NCI-H1092 treated with DMSO at 0.1 percent for 48 hours (cell line): ENCODE measurements at places on chromosomes 11 and 22.
A peak's percentile ranks its signal among the peaks of the same experiment; 100 is the strongest.

DNA sequence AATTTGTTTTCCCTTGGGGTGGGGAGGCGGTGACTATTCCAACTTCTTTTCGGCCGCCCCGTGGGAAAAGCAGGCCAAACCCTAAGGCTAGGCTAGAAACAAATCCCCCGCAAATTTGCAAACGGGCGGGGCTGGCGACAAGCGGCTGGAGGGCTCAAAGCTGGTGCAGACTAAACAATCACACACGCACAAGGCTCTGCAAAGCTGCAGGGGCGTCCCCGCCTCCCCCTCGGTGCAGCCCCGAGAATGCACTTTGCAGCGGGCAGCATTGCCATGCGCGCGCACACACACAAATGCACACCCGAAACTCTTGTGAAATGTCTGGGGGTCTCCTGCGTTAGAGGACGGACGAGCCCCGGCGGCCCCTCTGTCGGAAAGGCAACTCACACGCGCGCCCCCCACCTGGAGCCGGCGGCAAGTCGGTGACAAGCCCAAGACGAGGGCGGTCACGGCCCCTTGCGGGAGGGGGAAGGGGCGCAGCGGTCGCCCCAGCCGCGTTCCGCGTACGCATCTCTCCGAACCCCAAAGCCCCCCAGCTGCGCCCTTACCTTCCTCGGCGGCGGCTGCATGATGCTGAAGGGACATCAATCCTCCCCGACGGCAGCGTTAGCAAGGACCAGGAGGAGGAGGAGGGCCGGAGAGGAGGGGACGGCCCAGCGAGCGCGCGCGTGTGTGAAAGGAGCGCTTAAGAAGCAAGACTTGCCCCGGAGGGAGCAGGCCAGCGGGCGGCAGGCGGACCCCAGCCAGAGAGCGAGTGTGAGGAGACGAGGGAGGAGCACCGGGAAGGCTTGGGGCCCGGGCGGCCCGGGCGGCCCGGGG, 600 bp downstream of the FCHSD2 start:
- DNase-seq, result peak; percentile 78

GRCh38 chr22:42811459-42811858, 45.6 kb downstream of the ARFGAP3 start:
- DNase-seq, result peak; percentile 40

DNA sequence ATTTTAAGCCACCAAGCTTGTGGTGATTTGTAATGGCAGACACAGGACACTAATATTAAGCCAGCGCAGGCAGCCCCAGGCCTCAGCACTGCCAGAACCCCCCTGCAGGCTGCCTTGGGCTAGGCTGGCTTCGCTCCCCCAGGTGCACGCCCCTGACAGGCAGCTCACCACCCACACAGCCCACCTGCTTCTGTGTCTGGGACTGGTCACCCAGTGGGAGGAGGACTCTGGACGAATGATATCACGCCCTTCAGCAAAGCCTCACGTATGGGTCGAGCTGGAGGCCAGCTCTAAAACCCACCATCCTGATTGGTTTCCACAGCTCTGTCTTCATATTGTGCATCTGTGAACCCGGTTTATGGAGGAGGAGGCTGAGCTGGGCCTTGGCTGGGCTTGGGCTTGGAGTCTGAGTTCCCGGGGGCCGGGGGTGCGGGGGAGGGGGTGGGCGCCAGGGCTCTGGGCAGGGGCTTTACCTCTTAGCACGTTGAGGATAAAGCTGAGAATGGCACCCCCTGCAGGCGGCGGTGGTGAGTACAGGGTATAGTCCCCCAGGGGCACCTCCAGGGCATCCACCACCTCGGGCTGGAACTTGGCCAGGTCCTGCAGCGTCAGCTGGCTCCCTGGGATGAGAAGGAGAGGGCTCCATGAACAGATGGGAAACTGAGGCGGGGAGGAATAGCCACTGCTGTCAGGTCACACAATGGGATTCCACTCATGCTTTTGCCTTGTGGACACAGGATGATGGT, 13.8 kb downstream of the GGT5 start:
- peak; percentile 14 for DNase-seq

DNA sequence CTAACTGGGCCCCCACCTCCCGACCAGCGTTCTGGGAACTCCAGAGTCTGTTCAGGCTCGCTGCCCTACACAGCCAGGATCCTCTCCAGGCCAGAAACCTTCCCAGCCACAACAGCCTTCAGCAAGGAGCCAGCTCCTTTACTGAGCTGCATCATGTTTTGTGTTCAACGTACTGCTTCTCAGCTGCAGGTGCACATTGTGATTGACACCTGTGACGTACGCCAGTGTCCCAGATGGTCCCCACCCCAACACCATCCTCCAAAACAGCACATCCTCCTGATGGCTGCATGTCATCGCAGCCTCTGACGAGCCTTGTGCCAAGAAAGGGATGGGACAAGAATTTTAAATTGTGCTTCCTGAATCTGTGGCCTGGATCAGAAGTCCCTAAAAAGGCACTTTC, 117.5 kb downstream of the SPATA19 start:
- no peak for DNase-seq

DNA sequence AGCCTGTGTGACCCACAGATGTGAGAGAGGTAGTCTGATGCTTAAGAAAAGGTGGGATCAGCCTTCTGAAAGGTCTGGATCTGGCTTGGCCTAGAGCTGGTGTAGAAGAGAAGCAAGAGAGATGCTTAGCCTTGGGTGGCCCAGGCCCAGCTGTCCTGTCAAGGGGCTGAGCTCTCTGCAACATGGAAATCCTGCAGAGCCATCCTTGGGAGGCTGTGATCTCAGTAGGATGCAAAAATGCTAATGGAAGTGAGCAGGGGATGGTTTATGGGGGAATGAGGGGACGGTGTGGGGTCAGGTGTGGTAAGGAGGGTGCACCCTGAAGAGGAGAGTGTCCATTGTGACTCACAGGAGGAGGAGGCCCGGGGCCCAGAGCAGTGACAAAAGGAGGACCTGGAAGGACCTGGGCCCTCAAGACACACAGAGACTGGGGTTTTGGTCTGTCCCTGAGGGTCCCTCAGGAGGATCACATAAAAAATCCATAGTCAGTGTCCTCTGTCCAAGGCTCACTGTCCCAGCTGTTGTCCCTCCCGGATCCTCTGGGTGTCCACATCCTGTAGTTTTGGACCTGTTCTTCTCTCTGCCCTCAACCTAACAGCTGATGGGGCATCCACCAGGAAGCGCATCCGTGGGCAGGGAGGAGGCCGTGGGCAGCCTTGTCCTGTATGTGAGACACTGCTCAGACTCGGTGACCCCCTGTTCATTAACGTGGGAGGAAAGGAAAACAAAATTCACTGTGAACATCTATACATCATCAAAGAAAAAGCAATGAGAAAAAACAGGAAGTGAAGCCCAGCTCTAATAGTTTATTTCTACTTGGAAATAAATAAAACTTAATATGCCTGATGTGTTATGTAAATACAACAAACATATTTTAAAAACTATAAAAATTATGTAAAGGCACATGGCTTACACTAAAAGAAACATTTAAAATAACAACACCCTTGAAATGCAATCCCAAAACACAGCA, 129.8 kb downstream of the ZNF280B start:
- DNase-seq, result no peak

DNA sequence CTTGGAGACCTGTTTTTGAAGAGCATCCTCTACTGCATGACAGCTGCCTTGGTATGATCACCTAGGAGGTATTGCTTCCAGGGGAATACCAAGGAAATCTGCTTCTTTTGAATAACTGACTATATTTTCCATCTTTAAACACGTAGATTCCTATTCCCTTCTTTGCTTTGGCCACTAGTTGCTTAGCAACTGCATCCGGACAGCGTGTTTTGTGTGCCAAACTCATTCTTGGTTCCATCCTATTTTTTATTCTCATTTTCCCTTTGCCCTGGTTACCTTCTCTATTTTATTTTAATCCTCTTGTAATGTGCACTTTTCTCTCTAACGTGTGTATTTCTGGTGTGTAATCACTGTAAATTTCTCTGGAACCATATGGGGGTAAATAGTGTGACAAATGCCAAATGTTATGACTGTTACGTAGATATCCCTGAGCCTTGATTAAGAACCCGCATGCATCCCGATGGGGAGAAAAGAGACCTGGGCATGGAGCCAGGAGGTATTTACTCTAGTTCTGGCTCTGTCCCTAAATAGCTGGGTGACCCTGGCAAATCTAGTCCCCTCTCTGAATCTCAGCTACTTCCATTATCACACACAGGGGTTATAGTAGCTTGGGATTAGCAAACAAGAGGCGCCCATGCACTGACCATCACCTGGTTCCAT, 241.7 kb downstream of the MIAT start:
- DNase-seq, result peak; percentile 74

GRCh38 chr11:108221911-108222573, 396 bp downstream of the NPAT start:
- DNase-seq, result peak; percentile 58
